Activated T-helper 2 cell treated with anti-CD3 and anti-CD28 coated beads, Interferon-gamma antibody, Interleukin-2, Interleukin-4, amounts not matched to agents 10 μg/mL and 5 μg/mL and 100 μg/mL, durations not matched to agents 14 hours and 24 hours and 36 hours (primary cell): ENCODE measurements at places on chromosomes 12 and 14.
A peak's percentile ranks its signal among the peaks of the same experiment; 100 is the strongest.

DNA sequence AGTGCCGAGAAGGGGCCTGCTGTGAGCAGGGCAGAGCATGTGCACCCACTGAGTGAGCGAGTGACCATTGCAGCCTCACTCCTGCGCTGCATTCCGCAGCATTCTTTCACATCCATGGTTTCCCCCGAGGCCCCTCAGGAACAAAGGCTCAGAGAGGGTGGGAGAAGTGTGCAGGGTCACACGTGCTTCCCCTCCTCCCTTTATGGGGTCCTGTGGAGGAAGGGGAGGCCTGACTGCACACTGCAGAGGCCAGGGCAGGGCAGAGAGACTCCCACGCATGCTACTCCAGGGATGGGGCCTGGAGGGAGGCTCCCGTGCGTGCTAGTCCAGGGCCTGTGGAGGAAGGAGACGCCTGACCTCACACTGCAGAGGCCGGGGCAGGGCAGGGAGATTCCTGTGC lies 63.2 kb downstream of the DIO3 start:
- no peak overlapping the region for H3K4me3 ChIP-seq
- no peaks in the 10 kb centered on the region for H3K36me3 ChIP-seq

GRCh38 chr12:90832427-90832826 lies 122.5 kb downstream of the CCER1 start:
- H3K27me3 ChIP-seq = no peaks in the 10 kb centered on the region
- no peak overlapping the region for H3K27ac ChIP-seq
- H3K4me1 ChIP-seq = no peaks in the 10 kb centered on the region
- H3K4me3 ChIP-seq = no peak overlapping the region
- H3K36me3 ChIP-seq = no peaks in the 10 kb centered on the region

- no peaks in the 10 kb centered on the region for H3K36me3 ChIP-seq
- DNase-seq = no peak
- H3K27ac ChIP-seq = no peak overlapping the region
- H3K4me1 ChIP-seq = peaks cover 3% of the 10 kb centered on the region
These were observed 22.4 kb downstream of the SLC7A8 start for GRCh38 chr14:23160924-23161522.

GRCh38 chr14:53528185-53528671 lies 375.1 kb upstream of the DDHD1 start:
- H3K4me3 ChIP-seq = no peak overlapping the region
- DNase-seq = no peak
- no peak overlapping the region for H3K27ac ChIP-seq

DNA sequence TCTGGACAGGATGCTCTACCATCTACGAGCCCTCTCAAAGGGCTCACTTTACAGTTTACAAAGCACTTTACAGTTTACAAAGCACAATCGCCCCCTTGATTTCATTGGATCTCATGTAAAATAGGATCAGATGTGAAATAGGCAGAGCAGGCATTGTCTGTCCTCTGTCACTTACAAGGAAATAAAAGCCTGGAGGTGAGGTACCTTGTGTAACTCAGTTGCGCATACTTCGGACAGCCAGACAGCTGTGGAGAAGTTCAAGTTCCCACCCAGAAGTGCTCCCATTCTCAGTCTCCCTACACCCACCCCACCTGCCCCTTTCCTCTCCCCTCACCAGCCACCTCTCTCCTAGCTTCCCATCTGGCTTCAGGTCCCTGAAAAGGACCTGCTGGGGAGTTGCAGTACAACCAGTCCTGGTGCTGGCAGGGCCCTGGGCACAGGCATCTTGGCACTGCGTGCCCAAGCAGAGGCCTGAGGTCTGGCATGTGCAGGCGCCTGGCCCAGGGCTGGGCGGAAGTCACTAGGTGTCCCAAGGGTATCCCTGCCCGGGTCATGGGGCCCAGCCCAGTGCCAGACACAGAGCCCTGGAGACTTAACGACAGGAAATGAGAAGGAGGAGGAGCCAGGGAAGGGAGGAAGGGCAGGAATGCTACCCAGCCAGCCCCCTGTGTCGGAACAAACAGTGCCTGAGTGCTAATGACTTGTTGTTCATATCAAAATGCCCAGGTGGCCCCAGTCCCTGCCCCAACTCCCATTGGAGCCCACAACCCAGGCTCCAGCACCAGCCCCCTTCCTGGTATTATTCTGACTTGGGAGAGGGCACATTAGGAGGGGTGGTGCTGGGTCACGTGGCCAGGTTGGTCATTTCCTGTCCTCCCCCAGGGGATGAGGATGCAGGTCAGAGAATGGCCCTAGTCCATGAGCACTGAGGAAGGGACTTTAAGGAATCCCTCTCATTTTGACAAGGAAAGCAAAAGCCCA lies 5.4 kb downstream of the RAPGEF3 start:
- no peaks in the 10 kb centered on the region for H3K36me3 ChIP-seq
- no peak overlapping the region for H3K27ac ChIP-seq
- DNase-seq = no peak
- no peaks in the 10 kb centered on the region for H3K27me3 ChIP-seq

- H3K4me3 ChIP-seq = no peak overlapping the region
- DNase-seq = no peak
These were observed 32.0 kb upstream of the LMNTD1 start for GRCh38 chr12:25585021-25585523.

GRCh38 chr12:21559855-21560569 lies 33.9 kb downstream of the SPX start:
- DNase-seq = no peak
- H3K4me3 ChIP-seq = no peak overlapping the region
- peaks cover 11% of the 10 kb centered on the region for H3K4me1 ChIP-seq
- H3K27ac ChIP-seq = peak overlapping the region; percentile 75

- no peaks in the 10 kb centered on the region for H3K4me1 ChIP-seq
- no peak for DNase-seq
- no peak overlapping the region for H3K4me3 ChIP-seq
- peaks cover 3% of the 10 kb centered on the region for H3K27me3 ChIP-seq
- no peak overlapping the region for H3K27ac ChIP-seq
- H3K36me3 ChIP-seq = no peaks in the 10 kb centered on the region
These were observed 191.2 kb upstream of the LMNTD1 start for GRCh38 chr12:25744313-25744712.

- H3K36me3 ChIP-seq = no peaks in the 10 kb centered on the region
- DNase-seq = no peak
- H3K4me3 ChIP-seq = no peak overlapping the region
- H3K4me1 ChIP-seq = no peaks in the 10 kb centered on the region
- H3K27ac ChIP-seq = no peak overlapping the region
These were observed 65.5 kb downstream of the NOC4L start for GRCh38 chr12:132209619-132210222.

DNA sequence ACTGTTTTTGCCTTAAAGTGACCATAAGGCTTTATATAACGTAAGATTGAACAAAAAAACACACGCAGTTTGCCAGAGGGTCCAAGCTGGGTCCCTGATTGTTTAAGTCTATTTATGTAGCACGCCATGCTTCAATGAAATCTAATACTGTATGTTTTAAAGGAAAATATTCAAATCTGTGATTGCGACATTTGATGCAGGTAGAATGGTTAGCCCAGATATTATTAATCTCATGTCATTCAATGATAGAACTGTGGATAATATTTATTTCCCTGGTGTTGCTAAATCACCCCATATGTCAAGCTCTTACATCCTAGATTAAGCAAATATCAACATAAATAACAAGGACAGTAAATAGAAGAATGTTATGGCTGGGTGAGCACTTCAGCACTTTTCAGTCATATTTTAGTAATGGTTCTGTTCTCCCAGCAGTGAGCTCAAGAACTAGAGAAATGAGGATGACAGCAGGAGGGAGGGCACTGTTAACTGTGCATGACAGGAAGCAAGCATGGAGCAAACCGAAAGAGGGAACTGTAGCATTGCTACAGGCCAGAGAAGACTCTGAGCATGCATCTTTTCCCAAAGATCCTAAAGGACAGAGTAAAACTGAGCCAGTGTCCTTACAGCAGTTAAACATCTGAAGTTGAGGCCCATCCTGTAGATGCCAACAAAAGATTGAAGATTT lies 465.7 kb upstream of the MGAT4C start:
- no peak overlapping the region for H3K27ac ChIP-seq
- no peaks in the 10 kb centered on the region for H3K4me1 ChIP-seq
- no peaks in the 10 kb centered on the region for H3K36me3 ChIP-seq
- no peak for DNase-seq
- H3K27me3 ChIP-seq = no peaks in the 10 kb centered on the region
- no peak overlapping the region for H3K4me3 ChIP-seq

DNA sequence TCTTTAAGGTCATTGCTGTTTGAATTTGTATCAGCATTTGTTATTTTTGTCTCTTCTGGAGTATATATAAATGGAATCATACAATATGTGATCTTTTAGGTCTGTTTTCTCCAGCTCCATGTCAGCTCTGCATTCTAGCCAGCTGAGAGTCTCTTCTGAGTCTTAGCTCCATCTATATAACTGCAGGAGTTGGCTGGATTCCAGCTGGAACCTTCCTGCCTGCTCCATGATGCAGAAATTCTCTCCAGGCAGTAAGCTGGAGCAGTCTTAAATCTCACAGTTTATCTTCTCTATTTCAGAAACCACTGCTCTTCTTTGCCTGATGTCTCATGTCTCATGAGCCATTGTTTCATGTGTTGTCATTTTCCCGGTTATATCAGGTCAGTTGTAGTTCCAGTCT lies 827.6 kb downstream of the NRXN3 start:
- no peak overlapping the region for H3K27ac ChIP-seq
- no peaks in the 10 kb centered on the region for H3K27me3 ChIP-seq
- no peaks in the 10 kb centered on the region for H3K4me1 ChIP-seq
- no peak for DNase-seq

DNA sequence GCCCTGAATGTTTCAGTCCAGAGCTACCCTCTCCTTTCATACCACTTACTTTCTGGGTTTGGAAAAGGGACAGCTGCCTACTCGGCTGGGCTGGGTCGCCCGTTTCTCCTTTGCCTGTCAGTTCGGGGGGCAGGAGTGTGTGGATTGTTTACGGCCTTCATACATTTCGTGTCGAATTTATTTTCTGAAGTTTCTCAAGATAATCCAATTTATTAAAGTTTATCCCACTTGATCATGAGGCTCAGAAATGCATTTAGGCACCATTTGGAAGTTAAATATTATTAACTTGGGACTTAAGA lies 608 bp downstream of the ZNF410 start:
- H3K27me3 ChIP-seq = no peaks in the 10 kb centered on the region
- peak overlapping the region; percentile 84 for H3K4me3 ChIP-seq
- peak overlapping the region; percentile 98 for H3K27ac ChIP-seq
- DNase-seq = no peak
- peaks cover 45% of the 10 kb centered on the region for H3K36me3 ChIP-seq

DNA sequence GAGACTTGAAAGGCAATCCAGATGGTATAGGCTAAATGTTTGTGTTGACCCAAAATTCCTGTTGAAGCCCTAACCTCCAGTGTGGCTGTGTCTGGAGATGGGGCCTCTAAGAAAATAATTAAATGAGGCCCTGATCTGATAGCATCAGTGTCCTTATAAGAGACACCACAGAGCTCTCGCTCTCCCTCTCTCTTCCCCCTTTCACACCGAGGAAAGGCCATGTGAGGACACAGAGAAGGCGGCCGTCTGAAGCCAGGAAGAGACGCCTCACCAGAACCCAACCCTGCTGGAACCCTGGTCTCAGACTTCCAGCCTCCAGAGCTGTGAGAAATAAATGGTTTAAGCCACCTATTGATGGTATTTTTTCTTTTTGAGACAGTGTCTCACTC lies 87.5 kb downstream of the SCARB1 start:
- DNase-seq = no peak
- no peak overlapping the region for H3K4me3 ChIP-seq
- no peak overlapping the region for H3K27ac ChIP-seq
- peaks cover 30% of the 10 kb centered on the region for H3K4me1 ChIP-seq

GRCh38 chr12:62632411-62632918 lies 165.8 kb downstream of the MON2 start:
- no peaks in the 10 kb centered on the region for H3K36me3 ChIP-seq
- H3K27me3 ChIP-seq = peaks cover 79% of the 10 kb centered on the region
- DNase-seq = no peak
- H3K4me1 ChIP-seq = peaks cover 5% of the 10 kb centered on the region

DNA sequence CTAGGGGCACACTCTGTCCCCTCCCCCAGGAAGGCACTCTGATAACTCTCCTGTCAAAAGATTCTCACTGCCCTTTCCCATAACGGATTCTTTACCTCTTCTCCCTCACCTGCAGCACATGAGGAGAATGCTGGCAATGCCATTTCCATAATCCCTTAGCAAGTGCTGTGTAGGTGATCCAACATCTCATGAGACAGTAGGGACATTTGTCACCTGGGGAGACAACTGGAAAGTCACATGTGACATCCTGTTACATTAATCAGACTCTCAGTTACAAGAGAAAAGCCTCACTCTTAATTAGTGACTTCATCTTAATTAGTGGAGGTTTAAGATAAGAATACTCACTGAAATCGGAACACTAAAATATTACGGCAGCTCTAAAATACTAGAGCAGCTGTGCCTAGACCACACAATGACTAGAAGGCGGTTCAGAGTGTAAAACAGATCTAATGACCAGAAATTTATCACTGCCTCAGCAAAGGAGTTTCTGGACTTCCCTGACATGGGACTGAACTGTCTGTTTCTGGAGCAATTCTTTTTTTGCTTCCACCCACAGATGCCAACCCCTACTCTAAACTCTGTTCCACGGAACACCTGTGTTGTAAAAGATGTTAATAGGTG lies 75.1 kb downstream of the SPTSSA start:
- no peak for DNase-seq
- no peaks in the 10 kb centered on the region for H3K36me3 ChIP-seq
- H3K27me3 ChIP-seq = no peaks in the 10 kb centered on the region
- H3K4me3 ChIP-seq = no peak overlapping the region
- no peak overlapping the region for H3K27ac ChIP-seq

GRCh38 chr12:50052964-50053363 lies 4.4 kb upstream of the ASIC1 start:
- H3K4me1 ChIP-seq = peaks cover 17% of the 10 kb centered on the region
- no peak overlapping the region for H3K4me3 ChIP-seq
- H3K27ac ChIP-seq = no peak overlapping the region
- DNase-seq = no peak

DNA sequence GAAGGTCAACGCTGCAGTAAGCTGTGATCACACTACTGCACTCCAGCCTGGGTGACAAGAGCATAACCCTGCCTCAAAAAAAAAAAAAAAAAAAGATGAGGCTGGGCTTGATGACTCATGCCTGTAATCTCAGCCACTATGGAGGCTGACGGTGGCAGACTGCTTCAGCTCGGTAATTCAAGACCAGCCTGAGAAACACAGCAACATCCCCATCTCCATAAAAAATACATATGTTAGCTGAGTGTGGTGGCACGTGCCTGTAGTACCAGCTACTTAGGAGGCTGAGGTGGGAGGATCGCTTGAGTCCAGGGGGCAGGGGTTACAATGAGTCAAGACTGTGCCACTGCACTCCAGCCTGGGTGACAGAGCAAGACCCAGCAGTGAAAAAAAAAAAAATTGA lies 50.4 kb downstream of the GXYLT1 start:
- H3K27me3 ChIP-seq = no peaks in the 10 kb centered on the region
- peak overlapping the region; percentile 8 for H3K27ac ChIP-seq
- H3K4me1 ChIP-seq = peaks cover 40% of the 10 kb centered on the region
- no peak for DNase-seq
- H3K36me3 ChIP-seq = peaks cover 27% of the 10 kb centered on the region

DNA sequence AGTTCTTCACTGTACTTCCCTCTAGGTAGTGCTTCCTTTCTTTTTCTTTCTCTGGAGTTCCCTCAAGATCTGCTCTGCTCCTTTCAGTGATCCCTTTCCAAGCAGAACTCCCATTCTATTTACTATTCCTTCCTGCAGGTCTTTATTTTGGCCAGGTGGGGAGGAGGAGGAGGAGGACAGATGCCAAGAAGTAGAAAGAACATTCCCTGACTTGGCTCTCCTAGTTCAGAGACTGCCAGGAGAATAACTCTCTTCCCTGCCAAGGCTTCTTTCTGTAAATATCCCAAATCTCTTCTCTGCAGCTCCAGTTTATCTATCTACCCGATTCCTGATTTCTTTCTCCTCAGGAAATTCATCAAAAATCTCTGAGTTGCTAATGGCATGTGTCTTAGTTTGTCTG lies 229.6 kb upstream of the TMEM260 start:
- no peak overlapping the region for H3K27ac ChIP-seq
- DNase-seq = no peak
- no peak overlapping the region for H3K4me3 ChIP-seq
- H3K27me3 ChIP-seq = peaks cover 7% of the 10 kb centered on the region
